ENCODE measurements at places on chromosomes 11 and 22.

DNA sequence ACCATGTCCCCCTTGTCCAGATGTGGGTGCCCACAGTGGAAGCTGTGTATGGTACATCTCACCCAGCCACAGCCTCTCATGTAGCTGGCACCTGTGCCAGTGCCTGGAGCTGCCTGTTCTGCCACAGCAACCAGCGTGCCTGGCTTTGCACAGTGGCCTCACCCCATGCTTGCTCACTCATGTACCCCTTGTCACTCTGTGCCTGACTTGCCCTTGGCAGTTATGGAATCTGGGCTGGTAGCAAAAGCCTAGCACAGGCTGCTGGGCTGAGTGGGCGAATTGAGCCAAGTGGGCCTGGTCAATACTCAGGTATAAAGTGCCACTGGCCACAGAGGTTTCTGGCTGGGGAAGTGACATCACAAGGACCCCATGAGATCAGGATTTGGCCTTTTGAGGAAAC, 264.2 kb downstream of the INSC start:
- DNase-seq = no peak

DNA sequence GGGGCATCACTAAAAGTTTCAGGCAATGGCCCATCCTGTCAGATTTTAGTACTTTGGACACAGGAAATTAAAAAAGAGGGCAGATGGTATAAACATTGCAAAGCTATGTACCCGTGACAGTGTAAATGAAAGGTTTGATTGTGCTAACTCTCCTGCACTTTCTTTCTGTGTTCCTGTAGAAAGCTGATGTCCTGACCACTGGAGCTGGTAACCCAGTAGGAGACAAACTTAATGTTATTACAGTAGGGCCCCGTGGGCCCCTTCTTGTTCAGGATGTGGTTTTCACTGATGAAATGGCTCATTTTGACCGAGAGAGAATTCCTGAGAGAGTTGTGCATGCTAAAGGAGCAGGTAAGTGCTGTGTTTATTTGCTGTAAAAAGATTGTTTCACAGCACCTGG, 10.3 kb downstream of the CAT start:
- DNase-seq = peak; percentile 84

DNA sequence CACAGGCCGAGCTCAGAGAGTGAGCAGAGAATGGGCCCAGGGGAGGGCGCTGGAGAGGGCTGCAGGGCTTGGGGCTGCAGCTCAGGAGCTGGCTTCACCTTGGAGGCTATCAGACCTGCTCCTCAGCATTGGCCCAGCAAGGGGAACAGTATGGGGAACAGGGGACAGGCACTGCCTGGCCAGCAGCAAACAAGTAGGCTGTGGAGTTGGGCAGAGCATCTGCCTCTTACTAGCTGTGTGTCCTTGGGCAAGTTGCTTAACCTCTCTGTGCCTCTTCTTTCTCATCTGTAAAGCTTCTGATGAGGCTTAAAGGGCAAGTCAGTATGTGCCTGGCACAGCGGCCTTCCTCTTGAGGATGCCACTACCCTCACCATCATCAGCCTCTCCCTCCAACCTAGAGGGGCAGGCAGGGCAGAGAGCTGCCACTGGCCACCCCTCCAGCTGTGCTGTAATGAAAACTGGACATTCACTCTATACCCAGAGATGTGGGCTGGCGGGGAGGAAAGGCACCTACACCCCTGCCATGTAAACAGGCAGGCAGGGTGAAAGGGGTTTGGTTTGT, 7.5 kb upstream of the CDKN1C start:
- peak; percentile 86 for DNase-seq

- DNase-seq = no peak
Observed at GRCh38 chr11:33290319-33290718, 33.1 kb downstream of the HIPK3 start.

- no peak for DNase-seq
Observed at GRCh38 chr11:86671531-86672006, 847 bp downstream of the ME3 start.

DNA sequence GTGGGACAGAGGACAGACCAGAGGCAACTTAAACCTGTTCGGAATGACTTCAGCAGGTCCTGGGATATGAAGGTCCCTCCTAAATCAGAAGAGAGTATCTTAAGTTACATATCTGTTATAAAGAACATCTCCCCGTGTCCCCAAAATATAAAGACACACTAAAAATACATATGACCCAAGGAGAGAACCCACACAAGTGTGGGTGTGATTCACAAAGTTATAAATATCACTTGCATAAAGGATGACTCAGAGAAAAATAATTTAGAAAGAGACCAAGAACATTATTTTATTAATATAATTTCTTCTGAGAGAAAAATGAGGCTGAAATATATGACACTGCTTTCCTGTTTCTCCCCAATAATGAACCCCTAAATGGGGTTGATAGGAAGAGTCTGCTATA, 14.2 kb downstream of the OR5B21 start:
- no peak for DNase-seq

DNA sequence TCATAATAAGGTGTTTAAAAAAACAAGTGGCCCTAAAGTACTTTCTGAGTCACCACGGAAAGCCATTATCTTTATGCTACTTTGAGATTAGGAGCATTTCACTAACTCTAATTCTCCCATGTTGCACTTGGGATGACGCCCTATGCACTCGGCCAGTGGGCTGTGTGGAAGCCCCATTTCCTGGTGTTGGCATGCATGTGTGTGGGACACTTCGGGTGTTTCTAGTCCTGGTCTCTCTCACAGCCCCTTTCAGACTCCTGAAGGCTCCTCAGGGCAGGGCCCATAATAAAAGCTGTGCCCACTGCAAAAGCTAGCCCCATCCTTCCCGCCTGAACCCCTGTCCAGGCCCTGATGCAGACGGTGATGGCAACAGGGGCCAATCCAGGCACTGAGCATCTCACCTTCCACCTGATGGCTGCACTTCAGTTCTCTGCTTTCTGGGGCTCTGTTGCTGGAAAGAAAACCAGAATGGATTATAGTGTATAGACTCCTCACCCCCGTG, 14.9 kb upstream of the FXYD2 start:
- DNase-seq = no peak

GRCh38 chr22:46774253-46774979, 12.0 kb downstream of the TBC1D22A start:
- no peak for DNase-seq

DNA sequence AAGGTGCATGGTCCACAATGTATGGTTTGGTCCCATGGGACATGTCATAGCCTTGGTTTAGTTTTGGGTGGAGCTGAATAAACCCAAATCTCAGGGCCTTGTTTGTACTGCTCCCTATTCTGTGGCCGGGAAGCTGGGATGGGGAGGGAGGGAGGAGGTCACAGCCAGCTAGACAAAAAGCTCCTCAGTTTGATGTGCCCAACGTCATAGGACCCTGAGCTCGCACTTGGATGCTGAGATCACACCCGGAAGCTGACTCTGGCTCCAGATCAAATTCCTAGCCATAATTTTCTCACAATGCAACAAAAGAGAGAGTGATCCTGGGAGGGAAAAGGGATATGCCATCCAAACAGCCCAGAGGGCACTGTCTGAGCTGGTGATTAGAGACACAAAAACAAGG, 1.5 kb downstream of the HSPB2 start:
- DNase-seq = no peak

DNA sequence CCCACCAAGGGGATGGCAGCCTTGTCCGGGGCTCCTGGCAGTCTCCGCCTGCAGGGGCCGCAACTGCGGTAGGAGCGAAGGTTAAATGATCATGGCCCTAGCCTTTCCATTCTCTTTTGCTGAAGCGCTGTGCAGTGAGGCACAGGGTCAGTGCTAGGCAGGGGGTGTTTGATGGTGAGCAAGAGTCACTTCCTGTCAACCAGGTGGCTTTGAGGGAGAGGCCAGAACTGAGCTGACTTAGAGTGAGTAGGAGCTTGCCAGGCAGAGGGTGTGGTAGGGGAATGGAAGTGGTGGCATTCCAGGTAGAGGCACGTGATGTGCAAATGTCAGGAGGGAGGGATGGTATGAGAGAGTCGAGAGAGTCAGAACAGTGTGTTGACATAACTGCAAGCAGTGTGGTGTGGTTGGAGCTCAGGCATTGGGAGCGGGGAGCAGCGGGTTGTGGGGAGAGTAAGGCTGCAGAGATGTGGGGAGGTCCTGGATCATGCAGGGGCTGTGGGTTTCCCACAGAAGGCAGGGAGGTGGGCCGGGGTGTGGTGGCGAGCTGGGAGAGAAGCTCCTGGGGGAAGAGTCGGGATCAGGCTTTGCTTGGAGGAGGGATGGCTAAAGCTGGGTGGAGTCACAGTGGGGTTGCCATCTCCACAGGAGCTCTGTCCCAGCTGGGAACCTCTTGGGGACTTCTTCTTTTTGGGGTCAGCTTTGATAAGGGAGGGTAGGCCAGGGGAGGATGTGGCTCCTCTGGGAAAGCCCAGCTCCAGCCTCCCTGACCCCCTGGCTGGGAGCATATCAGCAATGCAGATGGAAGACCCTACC, 33.3 kb downstream of the AMPD3 start:
- DNase-seq = no peak

- DNase-seq = no peak
Observed at GRCh38 chr11:124896821-124897391, 759 bp downstream of the ROBO4 start.

DNA sequence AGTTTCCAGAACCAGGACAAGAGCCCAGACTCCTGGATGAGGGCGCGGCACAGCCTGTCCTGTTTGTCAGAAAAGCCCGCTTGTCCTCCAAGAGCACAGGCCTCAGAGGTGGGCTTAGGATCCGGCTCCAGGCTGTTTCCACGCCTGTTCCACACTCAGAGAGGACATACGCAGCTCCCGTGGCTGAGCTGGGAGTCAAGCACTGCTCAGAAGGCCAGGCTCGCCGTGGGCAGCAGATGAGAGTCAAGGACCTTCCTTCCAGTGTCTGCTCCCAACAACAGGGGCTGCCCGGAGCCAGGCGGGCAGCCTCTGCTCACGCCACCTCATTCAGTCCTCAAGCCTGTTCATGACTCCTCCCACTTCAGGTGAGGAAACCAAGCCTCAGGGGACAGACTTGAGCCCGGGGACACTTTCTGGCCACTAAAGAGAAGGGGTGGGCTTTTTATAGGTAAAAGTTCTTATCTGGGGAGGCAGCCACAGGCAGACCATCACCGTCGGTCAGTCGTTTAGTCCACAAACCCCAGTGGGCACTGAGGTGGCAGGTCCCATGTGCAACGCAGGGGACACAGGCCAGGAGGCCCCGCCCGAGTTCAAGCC, 3.8 kb downstream of the CYB5R3 start:
- DNase-seq = no peak

DNA sequence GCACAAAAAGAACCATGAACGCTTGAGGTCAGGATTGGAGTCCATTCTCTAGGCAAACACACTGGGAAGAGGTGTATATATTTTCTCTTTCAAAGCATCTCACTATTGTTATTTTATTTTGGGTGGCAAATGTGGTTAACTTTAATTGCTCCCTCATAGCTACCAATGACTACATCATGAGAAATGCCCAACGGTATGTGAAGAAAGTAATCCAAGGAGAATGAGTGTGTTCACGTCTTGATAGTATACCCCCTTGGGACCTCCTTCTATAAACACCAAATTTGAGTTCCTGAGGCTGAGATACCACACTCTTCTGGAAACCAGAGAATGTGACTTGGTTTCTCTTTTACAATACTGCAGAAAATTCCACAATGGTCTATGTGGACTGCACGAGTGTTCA, 15.8 kb downstream of the OR8D1 start:
- no peak for DNase-seq

DNA sequence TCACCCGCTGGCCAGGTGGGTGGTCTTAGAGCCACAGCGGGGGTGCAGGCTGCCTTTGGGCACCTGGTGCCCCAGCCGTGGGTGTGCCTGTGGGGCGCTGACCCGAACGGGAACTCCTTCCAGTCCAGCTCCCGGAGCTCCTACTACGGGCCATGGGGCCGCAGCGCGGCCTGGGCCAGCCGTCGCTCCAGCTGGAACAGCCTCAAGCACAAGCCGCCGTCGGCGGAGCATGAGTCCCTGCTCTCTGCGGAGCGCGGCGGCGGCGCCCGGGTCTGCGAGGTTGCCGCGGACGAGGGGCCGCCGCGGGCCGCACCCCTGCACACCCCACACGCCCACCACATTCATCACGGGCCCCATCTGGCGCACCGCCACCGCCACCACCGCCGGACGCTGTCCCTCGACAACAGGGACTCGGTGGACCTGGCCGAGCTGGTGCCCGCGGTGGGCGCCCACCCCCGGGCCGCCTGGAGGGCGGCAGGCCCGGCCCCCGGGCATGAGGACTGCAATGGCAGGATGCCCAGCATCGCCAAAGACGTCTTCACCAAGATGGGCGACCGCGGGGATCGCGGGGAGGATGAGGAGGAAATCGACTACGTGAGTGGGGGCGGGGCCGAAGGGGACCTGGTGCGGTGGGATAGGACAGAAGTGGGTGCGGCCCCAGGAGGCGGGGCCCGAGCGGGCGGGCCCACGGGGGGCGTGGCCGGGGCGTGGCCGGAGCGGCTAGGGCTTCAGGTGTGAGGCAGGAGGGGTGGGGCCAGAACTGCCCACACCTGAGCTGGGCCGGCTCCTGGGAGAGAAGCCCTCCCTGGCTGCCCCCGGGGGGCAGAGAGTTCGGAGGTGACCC, 91.5 kb downstream of the CACNA1I start:
- DNase-seq = no peak

DNA sequence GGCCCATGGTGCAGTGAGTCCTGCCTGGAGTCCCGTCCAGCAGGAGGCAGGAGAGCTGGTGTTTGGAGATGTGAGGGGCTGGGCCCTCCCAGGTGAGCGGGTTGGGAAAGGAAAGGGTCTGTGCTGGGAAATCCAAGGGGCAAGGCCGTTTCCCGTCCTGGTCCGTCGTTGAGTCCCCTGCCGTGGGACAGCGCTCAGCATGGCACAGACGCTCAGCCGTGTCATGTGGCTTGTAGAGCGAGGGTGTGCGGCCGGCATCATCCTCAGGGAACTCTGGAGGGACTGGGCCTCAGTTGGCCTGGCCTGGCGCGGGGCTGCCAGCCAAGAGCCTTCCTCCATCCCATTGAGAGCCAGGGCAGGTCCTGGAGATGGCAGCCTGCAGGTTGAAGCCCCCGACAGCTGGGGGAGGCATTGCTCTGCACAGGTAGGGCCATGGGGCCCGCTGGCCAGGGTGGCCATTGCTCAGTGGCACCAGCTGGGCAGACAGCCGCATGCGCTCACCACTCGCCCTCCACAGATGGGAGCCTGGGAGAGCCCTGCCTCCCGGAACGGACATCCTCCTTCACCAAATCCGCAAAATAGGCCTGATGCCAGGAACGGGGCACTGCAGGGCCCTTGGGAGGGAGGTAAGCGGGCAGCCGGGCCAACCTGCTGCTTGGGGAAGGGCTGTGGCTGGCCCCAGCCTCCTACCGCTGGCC, 28.7 kb downstream of the KCNQ1 start:
- DNase-seq = no peak

GRCh38 chr11:59106363-59107336, at the start of gene FAM111B:
Gene FAM111B, plus strand, starts transcription at chr11:59107237. Its CDS starts 2,389 bp downstream, at chr11:59109626.
- DNase-seq = no peak

GRCh38 chr11:30016588-30017363, at the start of gene KCNA4:
Gene KCNA4, minus strand, starts transcription at chr11:30017030. Its CDS starts 4,352 bp downstream, at chr11:30012678.
- no peak for DNase-seq

GRCh38 chr11:65425971-65426838, 3.6 kb downstream of the NEAT1 start:
- DNase-seq = peak; percentile 98

DNA sequence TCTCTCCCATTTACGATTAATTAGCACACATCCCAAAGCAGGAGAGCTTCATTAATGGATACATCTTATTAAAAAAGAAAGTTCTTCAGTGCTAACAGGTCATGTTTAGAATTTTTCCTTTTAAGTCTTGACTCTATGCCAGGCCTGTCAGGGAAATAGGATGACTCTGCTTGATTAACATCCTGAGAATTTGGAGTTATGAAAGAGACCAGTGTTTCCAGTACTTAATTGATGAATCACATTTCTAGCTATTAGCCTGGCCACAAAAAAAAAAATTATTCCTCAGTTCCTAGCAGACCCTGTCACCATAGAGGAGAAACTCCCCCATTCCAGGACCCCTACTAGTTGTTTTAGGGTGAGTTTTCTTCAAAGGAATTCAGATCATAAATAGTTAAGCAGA, 23.6 kb upstream of the ME3 start:
- no peak for DNase-seq
